Upper lobe of right lung (tissue), 1 donor: ENCODE measurements at places on chromosomes 4 and X. TPM values are rescaled to one million over a fixed set of nuclear protein-coding genes. Genes with fewer than 3 reads are reported as not detected.
A peak's percentile ranks its signal among the peaks of the same experiment; 100 is the strongest.

AFM gene
- not detected for total RNA-seq

GRCh38 chr4:19831644-19832285 is 419.9 kb upstream of the SLIT2 start:
- no peaks in the 10 kb centered on the region for H3K36me3 ChIP-seq
- H3K4me3 ChIP-seq = no peak overlapping the region
- no peak overlapping the region for H3K27ac ChIP-seq
- DNase-seq = no peak
- H3K27me3 ChIP-seq = no peaks in the 10 kb centered on the region

DNA sequence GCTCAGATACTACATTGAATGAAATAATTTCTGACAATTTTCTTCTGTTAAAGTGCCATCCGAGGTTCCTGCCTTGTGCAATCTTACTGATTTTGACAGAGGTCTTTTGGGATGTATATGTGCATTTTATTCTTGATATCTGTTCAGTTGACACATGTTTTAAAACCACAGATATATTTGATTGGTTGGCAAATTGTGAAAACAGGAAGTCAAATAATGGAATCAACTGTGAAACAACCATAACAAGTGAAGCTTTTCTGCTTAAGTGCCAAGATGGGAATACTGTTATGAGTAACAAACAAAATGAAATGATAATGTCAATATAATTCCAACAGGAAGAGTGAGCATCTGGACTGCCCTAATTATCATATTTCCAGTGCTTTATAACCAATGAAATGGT is 84.9 kb upstream of the TET2 start:
- H3K4me1 ChIP-seq = peaks cover 7% of the 10 kb centered on the region
- no peak for DNase-seq
- H3K27me3 ChIP-seq = no peaks in the 10 kb centered on the region
- H3K27ac ChIP-seq = peak overlapping the region; percentile 28

DNA sequence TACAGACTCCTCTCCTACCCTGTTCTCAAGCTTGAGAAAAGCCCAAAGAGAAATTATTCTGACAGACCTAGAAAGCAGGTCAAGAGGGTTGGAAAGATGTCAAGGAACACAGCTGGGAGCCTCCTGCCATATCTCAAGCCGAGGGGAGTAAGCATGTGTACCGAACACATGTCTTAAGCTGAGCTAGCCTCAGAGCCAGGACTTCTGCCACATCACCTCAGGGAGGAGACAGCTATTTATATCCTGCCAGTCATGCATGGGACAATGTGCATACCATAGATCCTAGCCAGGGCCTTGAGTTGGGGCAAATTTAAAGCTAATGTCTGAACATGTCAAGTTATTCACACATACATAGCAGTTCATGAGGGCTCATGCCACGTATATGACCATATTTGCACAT is 11.8 kb downstream of the TMEM31 start:
- no peak overlapping the region for H3K4me3 ChIP-seq
- no peak for DNase-seq
- no peaks in the 10 kb centered on the region for H3K4me1 ChIP-seq
- H3K27ac ChIP-seq = no peak overlapping the region
- no peaks in the 10 kb centered on the region for H3K27me3 ChIP-seq

DNA sequence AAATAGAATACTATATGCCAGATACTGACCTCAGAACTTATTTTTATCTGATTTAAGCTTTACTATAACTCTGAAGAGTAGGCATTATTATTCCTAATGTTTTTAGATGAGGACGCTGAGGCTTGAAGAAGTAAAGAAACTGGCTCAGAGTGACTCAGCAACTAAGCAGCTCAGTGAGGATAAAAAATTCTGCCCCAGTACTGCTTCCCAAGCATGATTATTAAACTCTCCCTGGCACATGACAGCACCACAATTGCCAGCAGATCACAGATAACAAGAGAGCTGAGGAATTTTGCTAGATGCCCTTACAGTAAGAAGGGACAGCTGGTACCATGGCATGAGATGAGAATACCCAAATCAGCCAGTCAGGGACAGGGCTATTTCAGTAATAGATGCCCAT is 219.4 kb downstream of the NKX6-1 start:
- H3K27me3 ChIP-seq = no peaks in the 10 kb centered on the region
- DNase-seq = no peak
- H3K27ac ChIP-seq = no peak overlapping the region
- no peaks in the 10 kb centered on the region for H3K4me1 ChIP-seq
